ENCODE measurements at places on chromosomes 11 and 22.

DNA sequence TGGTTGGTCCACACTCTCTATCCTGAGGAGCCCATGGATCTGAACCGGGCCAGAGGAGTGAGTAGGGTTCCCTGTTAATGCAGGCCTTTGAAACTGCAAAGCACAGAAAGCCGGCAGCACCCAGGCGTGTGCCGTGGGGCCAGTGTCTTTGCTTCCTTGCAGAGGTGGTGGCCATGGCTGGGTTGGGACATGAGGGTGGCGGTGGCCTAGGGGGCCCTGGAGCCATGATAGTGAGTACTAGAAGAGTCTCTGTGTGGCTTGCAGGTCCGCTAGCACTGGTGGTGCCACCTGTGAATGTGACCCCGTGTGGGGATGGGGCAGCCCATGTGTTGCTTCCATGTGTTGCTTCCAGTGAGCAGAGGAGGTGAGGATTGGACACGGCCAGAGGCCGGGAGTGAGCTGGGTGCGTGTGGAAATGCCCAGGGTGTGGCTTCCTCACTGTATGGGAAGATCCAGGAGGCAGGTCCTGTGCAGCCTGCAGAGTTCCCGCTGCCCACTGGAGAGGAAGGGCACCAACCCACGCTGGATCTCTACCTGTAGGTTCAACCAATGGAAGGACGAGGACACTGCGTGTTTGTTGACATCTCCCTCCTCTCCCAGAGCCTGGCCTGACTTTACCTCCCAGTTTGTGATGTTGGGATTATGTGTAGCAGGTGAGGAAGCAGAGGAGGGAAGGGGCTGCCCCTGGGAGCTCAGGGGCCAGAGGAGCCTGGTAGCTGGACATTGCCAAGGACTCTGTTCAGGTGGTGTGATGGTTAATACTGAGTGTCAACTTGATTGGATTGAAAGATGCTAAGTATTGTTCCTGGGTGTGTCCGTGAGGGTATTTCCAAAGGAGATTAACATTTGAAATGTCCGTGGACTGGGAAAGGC is 796.6 kb downstream of the TBC1D22A start:
- DNase-seq: no peak

GRCh38 chr22:50434849-50435248 is 40.0 kb downstream of the SBF1 start:
- DNase-seq: no peak

GRCh38 chr11:111167666-111168065 is 77.9 kb upstream of the POU2AF2 start:
- no peak for DNase-seq

DNA sequence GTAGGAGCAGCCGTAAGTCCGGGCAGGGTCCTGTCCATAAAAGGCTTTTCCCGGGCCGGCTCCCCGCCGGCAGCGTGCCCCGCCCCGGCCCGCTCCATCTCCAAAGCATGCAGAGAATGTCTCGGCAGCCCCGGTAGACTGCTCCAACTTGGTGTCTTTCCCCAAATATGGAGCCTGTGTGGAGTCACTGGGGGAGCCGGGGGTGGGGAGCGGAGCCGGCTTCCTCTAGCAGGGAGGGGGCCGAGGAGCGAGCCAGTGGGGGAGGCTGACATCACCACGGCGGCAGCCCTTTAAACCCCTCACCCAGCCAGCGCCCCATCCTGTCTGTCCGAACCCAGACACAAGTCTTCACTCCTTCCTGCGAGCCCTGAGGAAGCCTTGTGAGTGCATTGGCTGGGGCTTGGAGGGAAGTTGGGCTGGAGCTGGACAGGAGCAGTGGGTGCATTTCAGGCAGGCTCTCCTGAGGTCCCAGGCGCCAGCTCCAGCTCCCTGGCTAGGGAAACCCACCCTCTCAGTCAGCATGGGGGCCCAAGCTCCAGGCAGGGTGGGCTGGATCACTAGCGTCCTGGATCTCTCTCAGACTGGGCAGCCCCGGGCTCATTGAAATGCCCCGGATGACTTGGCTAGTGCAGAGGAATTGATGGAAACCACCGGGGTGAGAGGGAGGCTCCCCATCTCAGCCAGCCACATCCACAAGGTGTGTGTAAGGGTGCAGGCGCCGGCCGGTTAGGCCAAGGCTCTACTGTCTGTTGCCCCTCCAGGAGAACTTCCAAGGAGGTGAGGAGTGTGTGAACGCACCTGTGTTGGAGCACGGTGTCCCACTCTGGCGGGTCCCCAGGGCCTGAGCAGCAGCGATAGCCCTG is at the start of gene TAGLN:
TAGLN (plus strand) TSS at position 318 of the 863 bp plus-strand sequence. CDS start 3,644 bp downstream, outside the sequence.
- peak; percentile 47 for DNase-seq

DNA sequence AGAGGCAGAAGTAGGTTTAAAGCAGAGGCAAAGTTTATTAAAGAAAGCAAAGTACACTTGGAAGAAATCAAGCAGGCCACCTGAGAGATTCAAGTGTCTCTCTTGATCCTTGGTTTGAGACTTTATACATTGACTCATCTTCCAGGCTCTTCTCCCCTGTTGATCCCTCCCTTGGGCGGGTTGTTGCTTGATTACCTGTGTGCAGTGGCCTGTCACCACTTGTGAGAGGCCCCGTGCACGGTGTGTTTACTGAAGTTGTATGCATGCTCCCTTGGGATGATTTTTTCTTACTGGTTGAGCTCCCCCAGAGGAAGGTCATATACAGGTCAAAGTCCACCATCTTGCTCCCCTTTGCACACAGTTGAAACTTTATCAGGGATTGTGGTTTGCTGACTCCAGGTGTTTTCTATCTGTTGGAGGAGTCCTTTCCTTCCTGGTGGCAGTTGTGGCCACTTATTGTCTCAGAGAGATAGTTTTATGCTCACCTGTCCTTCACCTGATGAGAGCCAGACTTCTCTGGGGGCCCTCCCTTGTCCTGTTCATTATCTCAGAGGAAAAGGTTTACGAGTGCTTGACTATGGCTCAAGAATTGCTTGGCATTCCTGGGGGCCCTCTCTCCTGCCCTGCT is 16.3 kb upstream of the RBMXL2 start:
- no peak for DNase-seq

GRCh38 chr22:36253523-36254490 is 874 bp downstream of the APOL1 start:
- DNase-seq: peak; percentile 46

DNA sequence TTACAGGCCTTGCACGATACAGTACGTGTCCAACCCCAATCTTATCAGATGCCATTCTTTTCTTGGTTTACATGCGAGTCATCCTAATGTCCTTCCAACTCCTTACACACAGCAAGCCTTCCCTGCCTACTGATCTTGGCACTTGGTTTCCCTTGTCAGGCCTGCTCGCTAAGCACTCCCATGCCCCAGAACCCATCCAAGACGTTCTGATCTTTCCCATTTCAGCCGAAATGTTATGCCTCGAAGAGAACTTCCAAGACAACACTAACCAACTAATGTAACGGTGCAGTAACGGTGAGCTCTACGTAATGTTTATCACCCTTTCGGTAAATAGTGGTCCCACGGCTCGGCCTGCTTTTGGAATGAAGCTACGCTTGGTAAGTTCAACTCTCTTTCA is 521 bp downstream of the PES1 start:
- no peak for DNase-seq

Measured in body of pancreas (tissue), 4 donors.